Endothelial cell of umbilical vein (primary cell): ENCODE measurements at places on chromosomes 5 and 9. TPM values are rescaled to one million over a fixed set of nuclear protein-coding genes. Genes with fewer than 3 reads are reported as not detected.

The RPL7A gene
- 2,090 and 2,329 TPM in 2 replicates for polyA plus RNA-seq

- no peak for DNase-seq
These were observed 213.9 kb upstream of the TBCA start for GRCh38 chr5:77990020-77990419.

DNA sequence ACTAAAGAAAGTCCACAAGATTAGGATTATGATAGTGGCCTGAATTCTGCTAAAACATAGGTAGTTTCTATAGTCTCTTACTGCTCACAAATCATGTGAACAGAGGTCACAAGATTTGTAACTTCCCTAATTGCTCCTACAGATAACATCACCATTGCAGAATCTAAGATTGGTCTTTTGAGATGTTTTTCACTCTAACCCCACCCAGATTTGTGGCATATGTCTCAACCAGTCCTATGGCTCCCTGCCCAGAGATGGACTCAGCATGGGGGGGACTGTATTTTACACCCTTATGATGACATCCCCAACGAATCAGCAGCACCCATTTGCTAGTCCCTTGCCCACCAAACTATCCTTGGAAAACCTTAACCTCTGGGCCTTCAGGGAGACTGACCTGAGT, 1046.2 kb downstream of the CDH12 start:
- no peak for DNase-seq

The ABCA1 gene
- polyA plus RNA-seq: 2.1 and 2.4 TPM in 2 replicates

The PCDHB3 gene
- 0.11 and 0.22 TPM in 2 replicates for polyA plus RNA-seq

The SV2C gene
- polyA plus RNA-seq: not detected in 2 replicates

DNA sequence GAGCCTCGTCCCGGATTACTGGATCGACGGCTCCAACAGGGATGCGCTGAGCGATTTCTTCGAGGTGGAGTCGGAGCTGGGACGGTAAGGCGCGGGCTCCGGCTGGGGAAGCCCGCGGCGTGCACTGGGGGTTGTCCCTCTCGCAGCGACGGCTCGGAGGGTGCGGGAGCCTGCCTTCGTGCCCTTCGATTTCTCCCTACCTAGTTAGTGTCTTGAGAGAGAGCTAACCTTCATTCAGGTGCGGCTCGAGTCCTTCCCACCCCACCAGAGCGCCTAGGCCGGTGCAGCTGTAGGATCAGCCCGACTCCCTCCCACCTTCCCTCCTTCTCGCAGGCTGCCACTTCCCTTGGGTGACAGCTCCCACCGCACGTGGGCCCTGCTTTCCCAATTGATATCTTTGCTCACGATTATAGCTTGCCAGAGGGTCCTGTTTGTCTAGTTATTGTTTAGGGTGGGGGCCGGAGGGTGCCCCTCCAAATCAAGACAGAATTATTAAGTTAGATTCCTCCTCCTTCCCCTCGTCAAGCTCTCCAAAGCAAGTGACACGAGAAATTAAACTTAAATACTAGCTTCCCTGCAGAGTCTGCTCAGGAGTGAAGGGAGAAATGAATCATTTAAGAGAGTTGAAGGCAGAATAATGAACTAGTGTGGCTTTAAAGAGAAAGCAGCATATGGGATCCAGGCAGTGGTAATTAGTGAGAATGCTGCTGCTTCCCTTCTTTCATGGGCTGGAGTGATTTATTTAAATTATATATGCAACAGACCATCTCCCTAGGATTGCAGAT, 569 bp downstream of the CAMK4 start:
- DNase-seq: peak; percentile 7

The PCDHGB6 gene
- 2.2 and 2.3 TPM in 2 replicates for polyA plus RNA-seq

- DNase-seq: no peak
These were observed 23.8 kb downstream of the HSDL2 start for GRCh38 chr9:112403614-112404201.

The PCDHB5 gene
- 0.49 and 0.80 TPM in 2 replicates for polyA plus RNA-seq

DNA sequence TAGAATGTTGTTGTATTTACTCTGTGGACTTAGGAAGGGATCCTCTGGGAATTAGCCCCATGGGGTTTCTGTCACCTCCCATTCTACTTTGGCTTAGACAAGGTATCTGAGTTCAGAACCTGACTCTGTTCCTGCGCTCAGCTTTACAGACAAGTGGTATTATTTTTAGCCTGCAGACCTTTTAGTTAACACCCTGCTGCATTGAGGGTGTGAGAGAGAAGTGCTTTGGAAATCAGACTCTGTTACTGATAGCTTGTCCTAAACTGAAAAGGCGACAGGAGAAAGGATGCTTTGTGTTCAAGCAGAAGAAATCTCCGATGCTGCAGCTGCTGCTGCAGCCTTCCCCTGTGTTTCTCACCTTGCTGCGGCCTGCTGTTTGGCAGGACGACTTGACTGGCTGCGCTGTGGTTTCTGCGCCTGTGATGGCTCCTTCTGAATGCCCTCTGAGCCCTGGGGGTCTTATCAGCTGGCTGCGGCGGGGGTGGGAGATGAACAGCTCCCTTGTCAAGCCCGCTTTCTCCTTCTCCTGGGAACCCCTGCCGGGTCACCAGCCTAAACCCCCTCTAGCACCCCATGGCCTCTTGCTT, 61.9 kb downstream of the PGM5 start:
- no peak for DNase-seq

The IL17B gene
- polyA plus RNA-seq: 0.37 TPM in 1 of 2 replicates, not detected in the other

The FGD3 gene
- polyA plus RNA-seq: not detected in 2 replicates

- peak; percentile 8 for DNase-seq
These were observed 460.7 kb upstream of the MEF2C start for GRCh38 chr5:89343666-89344065.

The ZNF483 gene
- polyA plus RNA-seq: 0.14 and 0.23 TPM in 2 replicates

The AK8 gene
- polyA plus RNA-seq: 0.05 and 0.06 TPM in 2 replicates

DNA sequence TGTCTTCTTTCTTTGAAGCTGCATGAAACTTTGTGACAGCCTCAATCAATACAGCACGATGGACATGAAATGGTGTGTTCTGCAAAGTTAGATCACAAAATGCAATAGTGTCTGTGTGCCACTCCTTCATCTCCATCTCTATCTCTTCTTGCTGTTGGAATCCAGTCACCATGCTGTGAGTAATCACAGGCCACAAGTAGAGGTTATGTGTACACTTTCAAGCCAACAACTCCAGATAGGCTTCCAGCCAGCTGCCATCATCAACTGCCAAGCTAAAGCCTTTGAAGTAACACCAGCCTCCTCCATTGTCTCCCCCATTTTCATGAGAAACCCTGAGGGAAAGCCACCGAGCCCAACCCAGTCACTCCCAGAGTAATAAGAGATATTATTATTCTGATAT, 360.6 kb downstream of the PTPRD start:
- DNase-seq: peak; percentile 22
